ENCODE measurements at places on chromosomes 7 and 10.
A peak's percentile ranks its signal among the peaks of the same experiment; 100 is the strongest.

GRCh38 chr7:124761164-124761715, 4.4 kb downstream of the GPR37 start:
- no peak for DNase-seq

- no peak for DNase-seq
These were observed 247.5 kb upstream of the GALNT17 start for GRCh38 chr7:70884440-70884764.

- no peak for DNase-seq
These were observed 4.9 kb downstream of the PKD2L1 start for GRCh38 chr10:100325158-100325557.

- DNase-seq, result no peak
These were observed 815 bp downstream of the CCSER2 start for GRCh38 chr10:84329196-84329611.

GRCh38 chr7:87416682-87417587, 58.5 kb downstream of the ABCB4 start:
- peak; percentile 26 for DNase-seq
